ENCODE measurements at places on chromosomes 4 and X. TPM values are rescaled to one million over a fixed set of nuclear protein-coding genes. Genes with fewer than 3 reads are reported as not detected.

DNA sequence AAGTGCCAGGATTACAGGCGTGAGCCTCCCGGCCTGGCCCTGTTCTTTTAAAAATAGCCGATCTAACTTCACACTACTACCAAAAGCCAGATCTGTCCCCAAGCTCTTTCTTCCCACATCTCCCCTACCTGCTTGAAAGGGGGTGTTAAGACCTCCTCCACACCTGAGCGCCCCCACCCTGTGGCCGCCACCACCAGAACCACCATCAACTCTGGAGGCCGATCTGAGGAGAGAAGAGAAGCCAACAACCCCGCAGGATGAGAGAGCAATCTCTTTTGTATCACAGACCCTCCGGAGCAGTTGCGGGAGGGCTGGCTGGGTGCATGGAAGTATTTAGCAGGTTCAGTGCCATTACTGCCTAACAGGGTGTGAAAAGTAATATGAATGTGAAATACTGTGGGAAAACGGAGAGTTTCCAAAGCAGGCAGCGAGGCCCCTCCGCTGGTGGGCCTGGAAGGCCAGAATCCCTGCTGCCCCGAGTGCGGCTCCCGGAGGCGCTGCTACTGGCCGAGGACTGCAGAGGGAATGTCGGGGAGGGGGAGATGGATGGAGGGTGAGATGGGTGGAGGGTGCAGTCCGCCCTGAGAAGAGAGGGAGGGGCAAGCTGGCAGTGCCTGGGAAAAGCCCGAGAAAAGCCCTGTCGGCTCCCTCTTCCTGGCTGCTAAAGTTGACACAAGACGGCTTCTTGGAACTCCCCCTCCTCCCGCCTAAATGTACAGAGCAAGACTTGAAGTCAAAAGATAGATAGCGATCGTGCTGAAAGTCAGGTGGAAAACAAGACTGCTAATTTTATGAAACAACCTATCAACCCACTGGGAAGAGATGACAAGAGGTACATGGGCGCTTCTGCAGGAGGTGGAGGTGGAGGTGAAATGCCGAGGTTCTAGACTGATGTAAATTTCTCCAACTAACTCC is 22.3 kb downstream of the HAND2 start:
- no peak for DNase-seq

Gene ITGB1BP2
- total RNA-seq = 6.6 TPM

GRCh38 chrX:43743100-43743822 is 87.2 kb downstream of the MAOA start:
- DNase-seq = no peak

DNA sequence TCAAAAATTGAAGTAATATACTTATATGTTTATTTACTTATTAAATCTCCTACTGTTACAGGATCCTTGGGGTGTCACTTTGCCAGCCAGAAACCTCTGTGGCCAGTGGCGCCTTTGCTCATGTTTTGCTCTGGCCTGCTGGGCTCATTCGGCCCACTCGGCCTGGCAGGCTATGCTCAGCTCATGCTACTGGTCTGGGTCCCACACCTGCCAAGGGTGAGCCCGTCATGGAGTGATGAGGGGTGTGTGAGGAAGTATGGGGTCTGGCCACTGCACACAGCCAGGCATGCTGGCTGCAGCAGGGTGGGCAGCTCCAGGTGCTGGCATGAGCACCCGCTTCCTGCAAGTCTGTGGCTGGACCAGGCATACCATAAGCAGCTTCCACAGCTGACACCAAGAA is 25.1 kb downstream of the ADH7 start:
- no peak for DNase-seq

DNA sequence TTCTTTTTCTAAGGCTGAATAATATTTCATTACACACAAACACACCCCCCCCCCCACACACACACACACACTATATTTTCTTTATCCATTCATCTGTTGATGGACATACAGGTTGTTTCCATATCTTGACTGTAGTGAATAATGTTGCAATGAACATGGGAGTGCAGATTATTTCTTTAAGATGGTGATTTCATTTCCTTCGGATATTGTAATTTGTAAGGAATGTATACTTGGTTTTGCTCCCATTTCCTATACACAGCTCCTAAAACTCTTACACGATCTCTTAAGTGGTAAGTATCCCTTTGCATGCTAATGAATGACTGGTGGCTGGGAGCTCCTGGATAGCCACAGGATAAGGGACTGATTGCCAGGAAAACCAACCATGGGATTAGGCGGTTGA is 14.7 kb upstream of the RBMXL3 start:
- no peak for DNase-seq

GRCh38 chrX:119218198-119218597 is 17.9 kb upstream of the PGRMC1 start:
- no peak for DNase-seq

GRCh38 chr4:123093236-123093635 is 170.8 kb upstream of the NUDT6 start:
- DNase-seq = no peak

- DNase-seq = no peak
These were observed 339.9 kb downstream of the FBXO8 start for GRCh38 chr4:173943547-173943946.

GRCh38 chrX:17738737-17739535 is 1.6 kb downstream of the SCML1 start:
- DNase-seq = no peak

DNA sequence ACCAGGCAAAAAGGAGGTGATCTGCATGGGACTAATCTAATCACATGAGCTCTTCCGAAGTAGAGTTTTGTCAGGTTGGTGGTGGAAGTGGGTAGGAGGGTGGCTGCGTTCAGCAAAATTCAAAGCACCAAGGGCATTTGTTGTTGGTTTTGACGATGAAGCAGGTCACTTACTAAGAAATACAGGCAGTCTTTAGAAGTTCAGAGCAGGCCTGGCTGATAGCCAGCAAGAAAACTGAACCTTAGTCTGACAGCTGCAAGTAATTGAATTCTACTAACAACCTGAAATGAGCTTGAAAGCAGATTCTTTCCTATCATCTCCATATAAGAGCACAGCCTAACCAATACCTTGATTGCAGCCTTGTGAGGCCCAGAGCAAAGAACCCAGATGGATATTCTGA is 505.8 kb downstream of the KLHL13 start:
- no peak for DNase-seq

DNA sequence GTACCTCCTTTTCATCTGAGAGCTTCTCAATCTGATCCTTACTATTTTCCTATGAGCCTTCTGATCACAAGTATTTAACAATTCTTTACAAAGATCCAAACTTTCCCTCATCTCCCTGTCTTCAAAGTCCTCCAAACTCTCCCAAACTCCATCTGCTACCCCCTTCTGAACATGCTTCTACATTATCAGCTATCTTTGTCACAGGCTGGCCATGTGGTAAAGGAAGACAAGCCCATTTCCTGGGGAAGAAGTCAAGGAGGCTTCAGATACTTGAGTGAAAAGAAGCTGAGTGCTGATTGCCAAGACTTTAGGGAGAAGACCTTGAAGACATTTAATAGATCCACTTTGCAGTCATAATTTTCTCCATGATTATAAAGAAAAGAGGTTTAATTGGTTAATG is 231.4 kb downstream of the CWH43 start:
- DNase-seq = no peak

DNA sequence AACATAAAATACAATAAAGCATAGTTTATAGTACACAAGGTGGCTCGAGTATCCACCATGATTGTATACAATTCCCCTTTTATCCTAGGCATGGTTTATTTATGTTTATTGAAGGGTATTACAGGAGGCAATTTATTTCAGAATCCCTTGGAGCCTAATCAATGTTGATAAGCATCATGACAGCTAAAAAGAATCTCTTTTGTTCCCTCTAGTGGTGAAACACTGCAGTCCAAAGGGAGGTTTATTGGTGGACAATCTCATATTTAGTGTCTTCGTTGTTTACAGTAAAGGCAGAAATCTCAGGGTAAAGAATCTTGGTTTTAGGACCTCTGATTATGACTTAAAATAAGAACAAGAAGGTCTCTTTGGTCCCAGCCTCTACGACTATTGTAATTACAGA is 1712.5 kb downstream of the C4orf33 start:
- DNase-seq = no peak

- DNase-seq = no peak
These were observed 152.6 kb upstream of the VEGFC start for GRCh38 chr4:176945334-176945733.

Gene SPANXN3
- total RNA-seq = not detected

Gene ZNF711
- total RNA-seq = 0.34 TPM

DNA sequence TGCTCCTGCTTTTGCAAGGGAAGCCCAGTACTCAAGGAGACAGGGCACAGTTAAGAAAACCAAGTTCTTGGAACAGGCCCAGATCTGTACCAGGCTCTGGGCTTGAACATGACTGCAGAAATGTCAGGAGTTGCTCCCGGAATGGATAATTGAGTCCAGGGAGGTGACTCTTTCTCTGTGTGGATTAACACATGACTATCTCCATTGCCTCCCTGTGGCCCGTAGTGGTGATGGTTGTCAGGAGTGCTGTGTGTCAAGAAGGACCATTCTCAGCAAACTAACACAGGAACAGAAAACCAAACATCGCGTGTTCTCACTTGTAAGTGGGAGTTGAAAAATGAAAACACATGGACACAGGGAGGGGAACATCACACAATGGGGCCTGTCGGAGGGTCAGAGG is 39.9 kb downstream of the CCKAR start:
- DNase-seq = no peak

- DNase-seq = no peak
These were observed 500.1 kb downstream of the PCDH19 start for GRCh38 chrX:99909946-99910345.

All from activated naive CD8-positive, alpha-beta T cell treated with anti-CD3 and anti-CD28 coated beads, Interleukin-2, amount 10 ng/mL, durations not matched to agents 7 days and 5 days (primary cell).